ENCODE measurements at places on chromosomes 1 and 21. TPM values are rescaled to one million over a fixed set of nuclear protein-coding genes. Genes with fewer than 3 reads are reported as not detected.

The KDF1 gene
- total RNA-seq: 0.27 TPM

The CCDC190 gene
- not detected for total RNA-seq

The TDRD5 gene
- total RNA-seq: not detected

DNA sequence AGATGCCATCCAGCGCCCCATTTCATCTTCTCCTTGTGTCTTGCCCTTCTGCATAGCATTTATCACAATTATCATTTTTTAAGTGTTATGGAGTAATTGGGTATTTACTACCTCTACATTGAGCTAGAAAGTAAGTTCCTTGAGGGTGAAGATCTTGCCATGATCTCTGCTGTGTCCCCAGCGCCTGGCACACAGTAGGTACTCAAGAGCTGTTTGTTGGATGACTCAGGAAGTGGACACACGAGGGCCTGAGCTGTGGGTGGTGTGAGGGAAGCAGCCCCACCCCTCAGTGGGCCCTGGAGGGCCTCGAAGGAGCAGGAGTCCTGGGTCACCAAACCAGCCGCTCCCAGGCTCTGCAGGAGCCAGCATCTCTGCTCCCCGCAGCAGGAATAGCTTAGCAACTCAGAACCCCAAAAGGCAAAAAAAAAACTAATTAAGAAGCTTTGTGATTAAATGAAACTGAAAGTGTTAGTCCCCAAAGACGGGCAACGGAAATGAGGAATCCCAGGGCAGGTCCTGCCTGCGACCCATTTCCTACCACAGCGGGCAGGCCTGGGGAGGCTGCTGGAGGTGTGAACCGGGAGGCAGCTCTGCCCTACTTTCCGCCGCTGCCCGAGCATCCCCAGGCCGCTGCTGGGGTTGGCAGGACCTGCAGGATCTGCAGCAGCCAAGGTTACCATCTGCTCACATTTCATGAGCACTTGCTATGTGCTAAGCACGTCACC lies 87.7 kb downstream of the LACTBL1 start:
- DNase-seq: peak; percentile 25

DNA sequence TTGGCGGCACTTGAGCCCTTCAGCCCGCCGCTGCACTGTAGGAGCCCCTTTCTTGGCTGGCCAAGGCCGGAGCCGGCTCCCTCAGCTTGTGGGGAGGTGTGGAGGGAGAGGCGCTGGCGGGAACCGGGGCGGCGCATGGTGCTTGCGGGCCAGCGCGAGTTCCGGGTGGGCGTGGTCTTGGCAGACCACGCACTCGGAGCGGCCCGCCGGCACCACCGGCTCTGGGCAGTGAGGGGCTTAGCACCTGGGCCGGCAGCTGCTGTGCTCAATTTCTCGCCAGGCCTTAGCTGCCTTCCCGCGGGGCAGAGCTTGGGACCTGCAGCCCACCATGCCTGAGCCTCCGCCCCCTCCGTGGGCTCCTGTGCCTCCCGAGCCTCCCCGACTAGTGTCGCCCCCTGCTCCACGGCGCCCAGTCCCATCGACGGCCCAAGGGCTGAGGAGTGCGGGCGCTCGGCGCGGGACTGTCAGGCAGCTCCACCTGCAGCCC lies 673.7 kb upstream of the BRINP3 start:
- no peak for DNase-seq

DNA sequence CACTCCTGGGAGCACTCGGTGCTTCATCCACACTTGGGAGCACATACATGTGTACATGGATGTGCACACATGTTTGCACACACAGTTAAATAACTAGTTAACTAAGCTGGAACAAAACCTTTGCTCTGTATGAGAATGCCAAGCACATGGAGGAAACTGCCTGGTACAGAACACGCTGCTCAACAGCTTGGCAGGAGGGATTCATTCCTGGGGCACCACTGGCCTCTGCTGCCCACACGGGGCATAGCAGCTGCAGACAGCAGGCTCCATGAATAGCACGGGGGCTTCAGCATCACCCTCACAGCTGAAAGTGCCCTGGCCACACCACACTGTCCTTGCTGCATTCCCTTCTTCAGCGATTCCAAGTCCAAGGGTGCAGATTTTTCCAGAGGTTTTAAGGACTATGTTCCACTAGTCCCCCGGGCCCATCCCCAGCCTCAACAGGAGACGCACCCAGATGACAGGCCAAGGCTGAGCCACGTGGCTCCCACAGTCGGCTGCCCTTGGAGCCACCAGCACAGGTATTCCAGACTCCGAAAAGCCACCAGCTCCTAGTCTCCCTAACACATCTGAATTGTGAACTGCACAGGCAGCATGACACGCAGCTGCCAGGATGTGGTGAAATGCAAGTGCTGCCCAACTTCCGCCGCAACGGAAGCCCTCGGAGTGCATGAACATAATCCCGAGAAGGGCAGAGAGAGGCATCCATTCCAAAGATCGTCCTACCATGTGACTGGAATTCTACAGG lies 16.9 kb downstream of the NPHP4 start:
- peak; percentile 57 for DNase-seq

DNA sequence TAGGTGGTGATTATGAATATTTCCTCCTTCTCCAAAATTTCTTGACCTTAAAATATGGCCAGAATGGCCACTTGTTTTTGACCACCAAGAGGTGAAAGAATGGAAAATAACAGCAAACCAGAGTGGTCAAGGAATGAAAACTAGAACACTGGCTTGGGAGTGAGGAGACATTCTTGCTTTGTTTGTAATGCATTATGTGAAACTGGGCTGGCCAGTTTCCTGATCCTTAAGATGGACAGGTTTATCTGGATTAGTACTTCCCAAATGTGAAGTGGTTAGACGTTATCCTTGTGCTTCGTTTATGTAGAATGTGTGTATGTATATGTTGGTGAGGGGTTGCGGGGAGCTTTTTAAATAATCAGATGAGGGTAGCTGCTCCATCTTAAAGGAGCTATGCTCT lies 12.8 kb downstream of the PLA2G4A start:
- DNase-seq: no peak

GRCh38 chr1:235925016-235925415 lies 58.3 kb upstream of the LYST start:
- no peak for DNase-seq

DNA sequence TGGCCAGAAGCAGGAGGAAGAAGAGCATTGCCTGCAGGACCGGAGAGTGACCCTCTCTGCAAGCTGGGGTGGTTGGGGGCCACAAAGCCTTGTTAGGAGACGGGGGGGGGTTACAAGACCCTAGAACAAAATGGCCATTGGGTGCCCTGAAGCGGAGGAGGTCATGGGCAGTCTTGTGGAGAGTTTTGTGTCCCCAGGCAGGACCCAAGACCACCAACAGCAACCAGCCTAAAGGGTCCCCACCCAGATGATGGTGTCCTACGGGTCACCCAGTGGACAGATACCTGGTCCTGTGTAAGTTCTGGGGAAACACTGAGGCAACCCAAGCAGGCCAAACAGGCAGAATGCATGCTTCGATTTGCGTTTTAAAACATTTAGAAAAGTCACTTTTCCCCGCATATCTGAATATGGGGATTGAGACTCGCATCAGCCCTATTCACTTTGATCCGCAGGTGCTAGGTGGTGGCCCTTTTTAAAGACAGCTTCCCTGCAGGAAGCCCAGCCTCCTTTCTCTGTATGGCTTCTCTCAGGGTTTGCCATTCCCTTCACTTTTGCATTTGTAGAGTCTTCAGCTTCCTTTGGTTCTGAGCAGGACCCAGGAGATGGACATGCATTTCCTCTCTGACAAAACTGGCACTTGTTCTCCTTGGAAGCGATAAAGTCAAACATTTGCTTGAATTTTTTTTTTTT lies 21.1 kb downstream of the GNG4 start:
- DNase-seq: no peak

DNA sequence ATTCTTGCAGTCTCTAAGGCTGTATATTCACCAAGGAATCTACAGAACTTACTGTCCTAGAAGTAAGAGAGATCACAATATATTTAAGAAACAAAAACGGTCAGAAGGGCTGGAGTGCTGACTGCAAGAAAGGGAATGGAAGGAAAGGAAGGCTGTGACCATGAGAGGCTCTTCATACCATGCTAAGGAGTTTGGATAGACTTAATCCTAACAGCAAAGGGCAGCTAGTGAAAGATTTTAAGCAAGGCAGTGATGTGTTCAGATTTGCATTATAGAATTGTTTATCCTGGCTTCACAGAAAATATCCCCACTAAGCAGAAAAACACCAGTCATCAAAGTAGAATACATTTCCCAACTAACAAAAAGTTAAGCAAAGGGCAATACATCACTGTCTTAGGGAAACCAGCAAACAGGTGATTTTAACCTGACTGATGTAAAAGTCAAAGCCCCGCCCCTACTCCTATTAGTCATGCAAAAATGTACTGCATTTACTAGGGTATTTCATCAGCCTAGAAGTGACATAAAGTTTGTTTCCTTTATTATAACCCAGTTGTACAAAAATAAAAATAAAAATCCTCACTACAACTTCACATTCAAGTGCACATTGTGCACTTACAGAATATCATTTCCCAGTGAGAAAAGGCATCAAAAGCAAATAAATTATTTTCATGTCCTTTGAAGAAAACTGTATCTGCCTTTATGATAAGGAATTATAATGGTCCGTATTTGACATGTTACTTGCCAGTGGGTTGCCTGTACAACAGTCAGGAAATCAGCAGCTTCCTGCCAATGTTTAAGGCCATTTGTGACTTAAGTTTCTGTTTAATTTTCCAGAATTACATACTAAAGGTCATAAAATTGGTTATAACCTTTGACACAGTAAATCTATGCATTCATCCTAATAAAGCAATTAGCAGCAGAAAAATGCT lies 17.2 kb downstream of the JAK1 start:
- peak; percentile 81 for DNase-seq

GRCh38 chr1:41435570-41436178 lies 48.8 kb downstream of the EDN2 start:
- DNase-seq: no peak

Data from activated CD8-positive, alpha-beta T cell treated with anti-CD3 and anti-CD28 coated beads for 36 hours (primary cell).